ENCODE measurements at places on chromosomes 5 and 9. TPM values are rescaled to one million over a fixed set of nuclear protein-coding genes. Genes with fewer than 3 reads are reported as not detected.
A peak's percentile ranks its signal among the peaks of the same experiment; 100 is the strongest.

DNA sequence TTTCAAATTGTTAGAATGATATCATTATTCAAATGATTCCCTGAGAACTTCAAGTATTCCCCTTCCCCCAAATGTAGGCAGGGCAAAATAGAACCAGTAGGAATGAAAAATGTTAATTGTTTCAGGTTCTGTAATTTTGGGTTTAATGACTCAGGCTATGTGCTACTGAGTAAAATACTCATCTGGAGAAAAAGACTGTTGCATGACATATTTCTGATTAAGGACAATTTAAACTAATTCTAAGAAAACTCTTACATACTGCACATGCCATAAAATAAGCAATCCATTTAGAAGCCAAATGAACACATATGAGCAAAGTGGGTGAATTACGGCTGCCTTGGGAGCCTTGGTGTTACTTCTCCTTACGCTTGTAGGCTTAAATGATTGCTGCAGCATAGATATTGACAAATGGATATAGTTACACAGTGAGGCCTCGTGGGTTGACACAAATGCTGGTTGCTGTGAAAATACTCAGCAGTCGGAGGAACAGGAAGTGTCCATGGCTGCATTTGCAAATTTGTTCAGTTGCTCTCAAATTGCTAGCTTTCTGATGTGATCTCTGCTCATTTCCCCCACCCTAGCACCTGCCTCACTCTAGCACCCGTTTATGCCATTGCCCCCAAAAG is 174.9 kb upstream of the DMAC1 start:
- peak; percentile 73 for DNase-seq

DNA sequence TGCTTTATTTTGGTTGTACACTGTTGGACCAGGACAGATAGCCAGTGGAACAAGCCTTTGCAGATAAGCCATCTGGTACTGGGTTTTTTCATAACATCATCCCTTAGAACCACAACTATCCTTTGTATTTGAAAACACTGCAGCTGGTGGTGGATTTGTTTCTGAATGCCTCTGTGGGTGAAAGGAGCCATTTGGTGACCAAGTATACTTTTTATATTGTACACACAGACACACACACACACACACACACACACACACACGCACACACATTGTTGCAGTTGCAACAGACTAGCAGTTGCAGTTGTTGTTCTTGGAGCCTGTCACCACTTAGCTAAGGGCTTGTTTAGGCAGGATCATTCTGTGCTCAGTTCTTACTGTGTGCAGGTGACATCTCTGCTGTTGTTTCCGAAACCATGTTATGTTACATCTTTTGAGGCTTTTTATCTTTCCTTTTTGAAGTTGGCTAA is 22.9 kb upstream of the CAVIN4 start:
- DNase-seq: no peak

DNA sequence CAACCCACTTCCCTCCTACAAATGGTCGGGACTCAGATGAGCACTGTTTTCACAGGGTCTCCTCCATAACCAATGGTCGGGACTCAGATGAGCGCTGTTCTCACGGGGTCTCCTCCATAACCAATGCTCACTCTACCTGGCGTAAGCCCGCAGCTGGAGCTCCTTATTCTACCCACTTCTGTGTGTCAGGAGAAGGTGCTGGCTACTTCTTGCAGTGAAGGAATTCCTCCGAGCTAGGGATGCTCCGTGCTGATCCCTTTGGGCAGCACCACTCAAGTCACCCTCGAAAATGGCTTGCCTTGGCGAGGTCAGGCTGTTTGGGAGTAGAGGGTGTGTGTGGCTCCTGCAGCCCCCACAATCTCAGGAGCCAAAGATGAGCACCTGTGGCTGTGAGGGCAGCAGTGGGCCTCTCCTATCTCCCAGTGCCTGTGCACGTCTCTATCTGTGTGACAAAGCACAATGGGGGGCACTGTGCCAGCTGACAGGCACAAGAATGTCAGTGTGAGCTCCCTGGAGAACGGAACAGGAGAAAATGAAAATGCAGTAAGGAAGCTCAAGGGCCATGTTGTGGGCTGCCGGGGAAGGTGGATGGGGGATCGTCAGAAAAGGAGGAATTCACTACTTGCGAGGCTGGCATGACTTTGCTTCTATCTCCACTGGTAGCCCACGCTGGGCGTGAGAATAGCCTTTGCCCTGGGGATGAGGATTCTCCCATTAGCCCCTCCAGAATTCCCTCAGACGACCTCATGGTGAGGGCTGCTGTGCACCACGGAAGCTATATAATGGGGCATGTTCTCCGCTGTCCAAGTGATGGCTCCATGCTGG is 3.9 kb upstream of the BTNL9 start:
- DNase-seq: no peak

GRCh38 chr5:161095953-161096352 is 243.9 kb upstream of the ATP10B start:
- DNase-seq: no peak

DNA sequence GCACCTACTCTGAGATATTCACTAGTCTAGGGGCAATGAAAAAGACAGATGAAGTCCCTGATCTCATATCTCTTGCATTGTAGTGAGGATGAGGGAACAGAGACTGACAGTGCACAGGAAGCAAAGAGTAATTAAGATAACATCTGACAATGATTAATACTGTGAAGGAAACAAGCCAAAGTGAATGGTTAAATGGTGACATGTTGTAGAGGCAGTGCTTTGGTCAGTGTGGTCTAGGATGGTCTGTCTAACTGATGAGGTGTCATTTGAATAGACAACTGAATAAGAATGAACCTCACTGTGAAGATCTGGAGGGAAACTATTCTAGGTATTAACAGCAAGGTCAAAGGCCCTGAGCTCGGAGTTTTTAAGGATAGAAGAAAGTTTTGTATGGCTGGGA is 333.3 kb upstream of the GRIA1 start:
- no peak for DNase-seq

- no peak for DNase-seq
Observed at GRCh38 chr5:98994611-98995010, 65.8 kb upstream of the CHD1 start.

- DNase-seq: no peak
Observed at GRCh38 chr5:150522504-150523414, 14.8 kb downstream of the NDST1 start.

DNA sequence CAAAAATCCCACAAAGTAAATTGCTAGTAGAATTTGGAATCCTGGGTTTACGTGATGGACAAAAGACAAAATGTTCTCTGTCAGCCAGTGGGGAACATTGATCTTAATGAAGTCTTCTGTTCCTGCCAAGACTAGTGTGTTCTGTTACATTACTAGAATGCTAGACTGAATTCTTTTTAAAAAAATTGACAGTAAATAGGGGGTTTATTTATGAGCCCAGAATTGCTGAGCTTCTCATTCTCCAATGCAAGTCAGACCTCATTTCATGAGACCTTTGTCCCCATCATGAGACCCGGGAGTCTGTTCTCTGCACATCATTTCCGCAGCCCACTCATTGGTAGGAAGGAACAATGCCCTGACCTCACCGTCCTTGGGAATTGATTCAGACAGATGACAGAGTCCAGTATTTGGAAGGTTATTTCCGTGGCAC is 173.8 kb upstream of the OTULINL start:
- DNase-seq: no peak

DNA sequence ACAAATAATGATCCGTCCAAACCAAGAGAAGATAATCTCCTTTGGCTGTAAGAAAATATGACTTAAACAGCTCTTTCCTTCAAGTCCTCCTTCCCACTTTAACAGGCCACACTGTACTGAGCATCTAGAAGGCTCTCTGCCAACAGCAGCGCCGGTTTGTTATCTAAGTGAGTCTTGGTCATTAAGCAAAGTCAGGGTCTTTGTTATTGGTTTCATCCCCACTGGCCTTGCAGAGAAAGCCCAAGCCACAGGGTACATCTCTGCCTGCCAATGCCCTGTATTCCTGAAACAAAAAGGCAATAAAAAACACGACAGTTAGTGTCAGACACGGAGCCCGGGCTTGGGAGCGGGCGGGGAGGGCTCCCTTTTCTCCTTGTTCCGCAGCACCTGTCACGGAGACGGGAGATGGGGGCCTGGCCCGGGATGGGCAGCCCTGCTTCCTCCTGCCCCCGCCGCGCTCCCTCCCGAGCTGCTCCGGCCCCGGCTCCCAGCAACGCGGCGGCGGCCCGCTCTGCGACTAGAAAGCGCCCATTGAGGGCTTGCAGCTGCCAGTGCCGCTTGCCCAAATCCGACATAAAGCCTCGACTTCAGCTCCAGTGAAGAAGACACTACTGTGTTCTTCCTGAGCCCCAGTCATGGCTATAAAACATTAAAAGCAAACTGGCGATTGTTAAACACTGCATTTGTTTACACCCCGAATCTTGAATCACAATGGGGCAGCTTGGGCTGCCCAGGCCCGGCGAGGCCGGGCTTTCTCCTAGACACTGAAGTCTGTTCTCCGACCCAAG is 28.1 kb upstream of the PIK3R1 start:
- no peak for DNase-seq

GRCh38 chr9:71819115-71819739 is 50.9 kb upstream of the CEMIP2 start:
- DNase-seq: peak; percentile 65

DNA sequence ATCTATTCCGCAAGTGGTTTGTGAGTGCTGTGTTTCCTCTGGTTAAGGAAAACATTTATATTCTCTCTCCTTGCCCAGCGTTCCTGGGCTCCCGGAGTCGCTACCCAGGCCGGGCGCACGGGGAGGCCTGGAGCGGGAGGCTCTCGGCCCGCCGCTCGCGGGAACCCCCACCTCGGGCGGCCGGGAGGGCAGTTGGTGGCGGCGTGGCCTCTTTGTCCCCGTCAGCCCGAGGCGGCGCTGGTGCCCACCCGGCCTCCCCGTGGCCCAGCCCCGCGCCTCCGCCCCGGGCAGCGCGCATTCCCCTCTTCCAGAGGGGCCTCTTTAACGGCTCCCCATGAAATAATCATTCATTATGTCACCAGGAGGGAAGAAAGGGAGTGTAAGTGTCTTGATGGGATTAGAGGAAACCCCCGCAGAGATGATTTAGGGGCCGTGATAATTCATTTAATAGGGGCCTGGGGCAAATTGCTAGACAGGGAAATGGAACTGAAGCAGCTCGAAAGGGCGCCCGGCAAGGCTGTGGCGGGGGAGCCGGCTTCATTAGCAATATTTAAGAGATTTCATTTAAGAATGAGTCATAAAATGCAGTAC is 181.9 kb upstream of the TBCA start:
- no peak for DNase-seq

- no peak for DNase-seq
Observed at GRCh38 chr5:36089989-36090388, 23.3 kb upstream of the UGT3A2 start.

The LPCAT1 gene
- 159 TPM for total RNA-seq

The IL33 gene
- total RNA-seq: not detected

The EGFLAM gene
- not detected for total RNA-seq

The PCDHGA6 gene
- total RNA-seq: 2.5 TPM

The CER1 gene
- not detected for total RNA-seq

The TAF11L5 gene
- total RNA-seq: not detected
